NCI-H1092 (cell line): ENCODE measurements at places on chromosomes 5 and 9.

DNA sequence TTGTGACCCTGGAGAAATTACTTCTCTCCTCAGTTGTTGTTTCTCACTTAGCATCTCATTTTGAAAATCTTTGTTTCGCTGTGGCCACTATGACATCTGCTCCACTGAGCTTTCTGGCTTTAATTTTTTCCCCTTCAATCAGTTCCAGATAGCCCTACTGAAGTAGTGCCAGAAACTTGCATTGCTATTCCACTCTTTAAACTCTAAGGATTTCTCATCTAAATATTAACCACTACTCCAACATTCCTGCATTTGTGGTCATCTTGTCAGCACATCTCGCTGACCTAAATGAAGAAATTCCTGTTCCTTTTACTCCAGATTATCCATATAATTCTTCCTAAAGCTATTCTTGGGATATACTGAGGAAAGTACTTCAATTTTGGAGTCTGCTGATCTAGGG, 15.3 kb upstream of the NOL6 start:
- no peak for DNase-seq

DNA sequence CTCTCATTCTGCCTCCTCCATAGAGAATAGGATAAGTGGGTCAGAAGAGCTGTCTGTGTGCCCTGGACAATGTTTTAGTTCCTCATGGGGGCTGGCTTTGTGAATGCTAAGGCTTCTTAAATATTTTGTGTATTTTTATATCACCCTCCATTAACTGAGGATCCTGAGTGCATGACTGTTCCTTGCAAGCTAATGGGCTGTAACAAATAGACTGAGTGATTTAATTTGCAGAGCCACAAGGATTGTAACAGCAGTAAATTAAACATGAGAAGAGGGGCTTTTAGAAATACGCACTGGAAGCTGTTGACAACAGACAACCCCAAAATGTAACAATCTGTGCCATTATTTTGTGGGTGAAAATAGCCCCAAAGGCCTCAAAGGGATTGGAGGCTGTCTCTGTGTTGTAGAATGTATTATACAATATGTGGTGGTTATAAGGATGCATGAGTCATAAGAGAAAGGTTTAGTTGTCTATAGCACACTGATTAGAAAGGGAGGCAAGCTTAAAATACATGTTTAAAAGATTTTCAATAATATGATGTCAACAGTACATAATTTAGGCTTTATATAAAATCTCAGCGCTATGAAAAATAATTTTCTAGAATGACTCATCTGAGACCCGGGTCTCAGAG, 152.7 kb upstream of the ACTBL2 start:
- DNase-seq, result no peak

DNA sequence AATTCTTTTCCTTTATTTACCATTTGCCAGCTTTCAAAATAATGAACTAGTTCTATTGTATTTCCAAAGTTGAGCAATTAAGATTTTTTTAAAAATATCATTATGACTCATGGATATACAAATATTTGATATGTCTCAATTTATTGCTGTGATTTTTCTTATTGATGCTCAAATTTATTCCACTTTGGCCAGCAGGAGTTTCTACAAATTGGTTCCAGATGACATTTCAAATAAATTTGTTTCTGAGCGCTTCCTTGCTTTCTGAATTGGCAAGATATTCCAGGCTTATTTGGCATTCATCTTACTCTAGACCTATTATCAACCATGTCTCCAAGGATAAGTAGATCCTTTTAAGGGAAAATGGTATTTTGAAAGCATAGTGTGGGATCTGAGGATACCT, 58.5 kb upstream of the TJP2 start:
- no peak for DNase-seq

GRCh38 chr5:124232515-124232914, 513.9 kb downstream of the ZNF608 start:
- no peak for DNase-seq

GRCh38 chr5:81400375-81400774, 6.4 kb upstream of the ACOT12 start:
- DNase-seq, result no peak

GRCh38 chr5:88657136-88657535, 225.8 kb downstream of the MEF2C start:
- no peak for DNase-seq

- DNase-seq, result no peak
These were observed 42.2 kb upstream of the FSD1L start for GRCh38 chr9:105405514-105406131.

GRCh38 chr5:15516486-15516885, 16.5 kb downstream of the FBXL7 start:
- no peak for DNase-seq

- no peak for DNase-seq
These were observed 48.2 kb downstream of the NKD2 start for GRCh38 chr5:1056611-1057484.

GRCh38 chr5:68377733-68378132, 162.2 kb downstream of the PIK3R1 start:
- DNase-seq, result no peak

- DNase-seq, result no peak
These were observed 146.2 kb upstream of the PHYKPL start for GRCh38 chr5:178378527-178379484.

GRCh38 chr5:92676215-92677165, 904.5 kb downstream of the NR2F1-AS1 start:
- DNase-seq, result no peak

DNA sequence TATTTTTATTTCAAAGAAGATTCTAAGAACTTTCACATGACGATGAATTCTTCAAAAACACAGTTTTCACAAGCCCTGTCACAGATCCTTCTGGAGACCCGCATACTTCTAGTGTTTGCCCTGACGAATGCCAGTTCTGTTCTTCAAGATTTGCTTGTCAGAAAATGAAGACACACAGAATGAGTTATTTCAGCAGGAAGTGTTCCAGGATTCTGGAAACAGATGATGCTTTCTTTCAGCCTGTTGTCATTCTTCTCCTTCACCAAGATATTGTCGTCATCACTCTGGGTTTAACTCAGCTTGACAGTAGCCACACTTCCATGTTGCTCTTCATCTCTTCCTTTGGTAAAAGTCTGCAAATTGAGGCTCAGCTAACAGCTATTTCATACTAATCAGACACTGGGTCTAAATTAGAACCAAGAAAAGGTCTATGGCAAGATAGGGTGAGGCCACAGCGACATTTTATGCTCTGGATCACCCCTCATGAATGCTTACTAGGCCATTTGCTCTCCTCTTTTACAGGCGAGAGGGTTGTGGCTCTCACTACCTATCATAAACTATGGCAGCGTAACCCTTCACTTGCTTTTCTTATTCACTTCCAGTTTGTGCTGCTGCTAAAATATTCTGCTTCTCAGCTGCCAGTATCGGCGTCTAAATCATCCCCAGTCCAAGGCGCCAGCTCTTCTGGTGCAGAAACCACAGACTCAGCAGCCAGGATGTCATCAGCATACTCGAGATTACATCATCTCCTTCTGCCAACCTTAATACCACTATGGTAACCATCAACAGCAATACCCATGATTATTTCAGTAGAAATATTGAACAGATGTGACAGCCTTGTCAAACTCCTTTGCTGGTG, 159.6 kb upstream of the TBCA start:
- DNase-seq, result no peak

GRCh38 chr5:68215898-68216244, 315 bp downstream of the PIK3R1 start:
- DNase-seq, result peak; percentile 51

- no peak for DNase-seq
These were observed 153.8 kb downstream of the AUH start for GRCh38 chr9:91207729-91208418.

DNA sequence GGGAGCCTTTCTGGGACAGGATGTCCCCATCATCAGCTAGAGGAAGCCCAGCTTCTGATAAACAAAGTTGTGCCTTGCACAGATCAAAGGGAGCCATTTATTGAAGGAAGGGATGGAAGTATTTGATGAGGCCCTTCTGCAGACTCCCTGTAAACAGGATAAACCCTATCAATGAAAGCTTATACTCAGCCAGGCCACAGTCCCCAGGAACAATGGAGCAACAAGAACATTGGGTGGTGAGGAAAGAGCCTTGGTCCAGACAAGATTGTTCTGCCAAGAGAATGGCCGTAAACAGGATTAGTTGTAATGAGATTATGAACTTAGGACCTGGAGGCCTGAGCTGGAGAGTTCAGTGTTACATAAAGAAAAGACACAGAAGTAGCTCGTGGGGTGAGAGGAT, 40.5 kb upstream of the LIFR start:
- no peak for DNase-seq

DNA sequence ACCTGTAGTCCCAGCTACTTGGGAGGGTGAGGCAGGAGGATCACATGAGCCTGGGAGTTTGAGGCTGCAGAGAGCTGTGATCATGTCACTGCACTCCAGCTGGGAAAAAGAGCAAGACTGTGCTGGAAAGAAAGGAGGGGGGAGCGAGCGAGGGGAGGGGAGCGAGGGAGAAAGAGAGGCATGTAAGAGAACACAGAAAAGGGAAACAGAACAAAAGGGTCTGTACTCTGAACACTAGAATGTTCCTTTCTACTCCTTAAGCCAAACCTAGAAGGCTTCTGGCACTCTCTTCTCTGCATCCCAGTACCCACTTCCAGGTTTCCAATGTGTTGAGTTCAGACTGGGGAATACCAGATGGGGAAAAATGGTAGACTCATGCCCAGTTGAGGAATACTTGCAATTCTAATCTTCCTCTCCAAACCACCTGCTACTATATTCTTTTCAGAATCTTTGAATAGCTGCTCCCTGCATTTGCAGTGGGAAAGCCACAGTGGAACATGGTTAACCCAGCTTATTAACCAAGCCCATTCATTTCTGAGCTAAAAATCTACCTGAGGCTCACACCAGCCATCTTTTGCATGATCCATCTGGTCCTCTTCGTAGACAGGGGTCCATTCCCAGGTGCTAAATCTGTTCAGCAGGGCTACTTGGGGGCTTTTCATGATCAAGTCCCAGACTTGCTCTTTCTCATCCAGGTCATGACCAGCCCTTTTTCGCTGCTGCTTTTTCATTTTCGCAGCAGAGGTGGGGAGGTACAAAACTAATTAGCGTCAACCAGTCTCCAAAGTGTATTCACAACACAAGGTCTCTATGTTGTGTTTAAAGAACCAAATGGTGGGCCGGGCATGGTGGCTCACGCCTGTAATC, 34.9 kb downstream of the SEMA4D start:
- DNase-seq, result no peak

GRCh38 chr9:76374783-76375559, 19.3 kb downstream of the RFK start:
- no peak for DNase-seq

- no peak for DNase-seq
These were observed 489.6 kb downstream of the MAN2A1 start for GRCh38 chr5:110179321-110179720.

GRCh38 chr9:109723781-109724180, 56.2 kb upstream of the PALM2AKAP2 start:
- DNase-seq, result no peak

- DNase-seq, result no peak
These were observed 37.2 kb downstream of the FAM240B start for GRCh38 chr9:38682713-38683112.

- no peak for DNase-seq
These were observed 268.7 kb upstream of the GAS1 start for GRCh38 chr9:87216036-87216435.

- no peak for DNase-seq
These were observed 3.9 kb downstream of the SETX start for GRCh38 chr9:132350861-132351315.

- no peak for DNase-seq
These were observed at the start of gene PTGER4 for GRCh38 chr5:40679913-40680681. Gene PTGER4, plus strand, starts transcription at chr5:40679915. Its CDS starts 1,079 bp downstream, at chr5:40680994.

GRCh38 chr9:79524266-79524665, 47.5 kb upstream of the TLE4 start:
- DNase-seq, result no peak

DNA sequence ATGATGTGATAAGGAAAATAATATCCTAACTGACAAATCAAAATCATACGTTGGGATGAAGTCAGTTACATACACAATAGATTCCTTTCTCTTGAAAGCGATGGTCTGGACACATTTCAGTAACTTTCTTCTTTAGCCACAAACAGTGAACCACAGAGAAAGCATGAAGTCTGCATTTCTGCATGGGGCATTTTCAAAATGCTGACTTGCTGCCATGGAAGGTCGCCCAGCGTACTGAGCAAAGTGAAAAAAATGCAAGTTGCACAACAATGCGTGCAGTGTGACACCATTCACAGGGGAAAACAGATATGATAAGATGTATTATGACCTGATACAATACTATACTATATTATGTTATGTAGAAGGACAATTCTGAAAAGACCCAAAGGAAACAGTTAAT, 146.3 kb downstream of the SNX18 start:
- no peak for DNase-seq

- no peak for DNase-seq
These were observed 41.5 kb upstream of the EGFL7 start for GRCh38 chr9:136621019-136621733.

DNA sequence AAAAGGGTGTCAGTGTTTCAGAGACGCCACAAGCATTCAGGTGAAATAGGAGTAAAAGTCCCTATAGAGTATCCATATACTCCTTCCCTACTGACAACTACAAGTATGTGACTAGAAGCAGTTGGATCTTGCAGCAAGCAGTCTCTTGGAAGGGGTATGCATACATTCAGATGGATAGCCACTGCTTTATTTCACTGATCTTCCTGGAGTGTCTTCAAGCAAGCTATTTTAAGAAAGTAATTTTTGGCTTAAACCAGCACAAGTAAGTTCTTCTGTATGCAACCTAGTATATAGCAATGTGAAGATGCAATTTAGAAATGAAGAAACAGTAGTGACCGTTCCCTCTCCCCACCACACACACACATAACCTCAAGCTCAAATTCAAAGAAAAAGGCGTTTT, 446.8 kb upstream of the CDH18 start:
- DNase-seq, result no peak

DNA sequence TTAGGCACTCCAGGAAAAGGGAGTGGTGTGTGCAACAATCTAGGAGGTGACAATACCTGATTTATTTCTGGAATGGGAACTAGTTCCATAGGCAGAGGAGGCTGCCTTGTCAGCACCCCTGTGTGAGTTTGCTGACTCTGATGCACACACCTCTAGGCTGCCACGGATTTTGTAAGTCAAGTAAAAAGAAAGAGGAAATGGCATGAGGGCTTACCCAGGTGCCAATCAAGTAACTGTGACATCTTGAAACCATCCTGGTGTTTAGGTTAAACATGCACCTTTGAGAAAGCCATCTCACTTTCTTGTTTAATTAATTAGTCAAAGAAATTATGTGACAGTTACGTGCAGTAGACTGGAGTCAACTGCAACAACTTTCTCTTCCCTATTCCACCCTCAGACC, 32.3 kb upstream of the FAM81B start:
- DNase-seq, result no peak
